ENCODE measurements at places on chromosomes 1 and 21.
A peak's percentile ranks its signal among the peaks of the same experiment; 100 is the strongest.

DNA sequence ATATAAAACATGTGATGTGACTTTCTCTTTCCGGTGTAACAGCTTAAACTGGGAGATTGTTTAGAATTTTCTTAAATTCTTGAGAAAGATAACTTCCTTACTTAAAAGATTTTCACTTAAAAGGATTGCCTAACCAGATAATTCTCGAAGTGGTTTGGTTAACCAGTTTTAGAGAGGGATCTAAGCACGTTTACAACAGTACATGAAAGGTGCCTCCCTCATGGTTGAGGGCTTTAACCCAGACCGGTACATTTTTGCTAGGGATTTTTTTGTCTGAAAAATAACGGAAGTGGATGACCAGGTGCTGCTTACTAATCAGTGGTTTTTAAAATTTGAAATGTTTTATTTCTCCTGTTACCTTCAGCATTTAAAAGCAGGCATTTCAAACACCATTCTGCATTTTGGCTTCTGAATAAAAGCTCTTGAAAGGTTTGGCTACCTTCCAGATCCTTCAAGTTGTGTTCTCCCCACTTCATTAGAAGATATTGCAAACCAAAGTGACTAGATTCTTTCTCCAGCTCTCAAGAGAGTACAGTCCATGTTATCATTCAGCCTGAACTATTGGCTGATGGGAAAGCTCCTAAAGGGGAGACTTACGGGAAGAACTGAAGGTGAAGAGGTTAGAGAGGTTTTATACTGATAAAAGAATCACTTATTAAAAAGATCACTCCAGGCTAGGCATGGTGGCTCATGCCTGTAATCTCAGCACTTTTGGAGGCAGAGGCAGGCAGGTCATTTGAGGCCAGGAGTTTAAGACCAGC, 12.8 kb downstream of the S100PBP start:
- DNase-seq = no peak

DNA sequence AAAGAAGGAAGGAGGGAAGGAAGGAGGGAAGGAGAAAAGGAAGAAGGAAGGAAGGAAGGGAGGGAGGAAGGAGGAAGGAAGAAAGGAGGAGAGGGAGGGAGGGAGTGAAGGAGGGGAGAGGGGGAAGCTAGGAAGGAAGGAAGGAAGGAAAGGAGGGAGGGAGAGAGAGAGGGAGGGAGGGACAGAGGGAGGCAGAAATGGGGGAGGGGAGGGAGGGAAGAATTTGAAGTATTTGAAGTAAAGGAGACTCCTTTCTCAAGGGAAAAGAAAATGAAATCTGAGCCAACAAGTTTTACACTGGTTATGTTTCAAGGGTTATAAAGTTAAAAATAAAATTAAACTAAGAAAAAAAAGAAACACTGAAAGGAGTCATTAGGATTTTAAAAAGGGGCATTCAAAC, 431.4 kb downstream of the BRINP3 start:
- no peak for DNase-seq

- DNase-seq = peak; percentile 56
Observed at GRCh38 chr21:40850071-40850470, 3.1 kb upstream of the DSCAM start.

GRCh38 chr1:240090014-240090413, 1.7 kb upstream of the FMN2 start:
- no peak for DNase-seq

GRCh38 chr1:26119892-26120608, 8.4 kb downstream of the PDIK1L start:
- no peak for DNase-seq

DNA sequence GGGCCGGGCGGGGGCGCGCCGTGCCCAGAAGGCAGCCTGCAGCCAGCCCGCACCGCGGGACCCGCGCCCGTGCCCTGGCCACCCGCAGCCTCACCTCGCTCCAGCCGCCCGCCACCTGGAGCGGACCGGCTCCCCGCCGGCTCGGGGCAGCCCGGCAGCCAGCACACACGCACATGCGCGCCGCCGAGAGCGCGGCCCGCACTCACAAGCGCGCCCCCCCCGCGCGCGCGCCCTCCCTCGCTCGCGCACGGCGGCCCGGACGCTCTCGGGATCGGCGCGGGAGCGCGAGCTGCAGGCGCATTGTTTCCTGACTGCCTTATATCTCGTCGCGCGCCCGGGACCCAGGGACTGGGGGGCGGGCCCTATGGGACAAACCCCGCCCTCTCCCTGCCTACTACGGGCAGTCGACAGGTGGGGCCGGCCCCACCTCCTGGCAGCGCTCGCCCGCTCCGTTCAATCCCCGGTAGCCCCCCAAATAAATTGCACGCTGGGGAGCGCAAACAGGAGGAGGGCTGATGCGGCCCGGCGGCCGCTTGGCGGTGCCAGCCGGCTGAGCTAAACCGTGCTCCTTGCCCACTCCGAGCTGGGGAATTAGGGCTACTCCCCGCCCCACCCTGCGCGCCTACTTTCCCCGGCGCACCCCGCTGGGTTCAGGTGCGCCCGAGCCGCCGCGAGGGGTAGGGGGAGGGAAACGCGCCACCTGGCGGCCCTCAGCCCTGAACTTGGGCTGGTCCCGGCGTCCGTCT, at the start of gene MYCL:
Gene MYCL (minus strand): TSS at position 204 of the 746 bp plus-strand sequence. CDS start 483 bp downstream, outside the sequence.
- DNase-seq = peak; percentile 94

GRCh38 chr1:212782422-212783154, 9.0 kb downstream of the NSL1 start:
- DNase-seq = peak; percentile 72

GRCh38 chr1:37947364-37947763, 511 bp upstream of the INPP5B start:
- no peak for DNase-seq

GRCh38 chr1:9069326-9070100, at the start of gene SLC2A5:
SLC2A5 (minus strand) TSS chr1:9069635; CDS start chr1:9069536, 99 bp downstream.
- peak; percentile 78 for DNase-seq

- no peak for DNase-seq
Observed at GRCh38 chr1:41349361-41350054, 11.7 kb upstream of the FOXO6 start.

DNA sequence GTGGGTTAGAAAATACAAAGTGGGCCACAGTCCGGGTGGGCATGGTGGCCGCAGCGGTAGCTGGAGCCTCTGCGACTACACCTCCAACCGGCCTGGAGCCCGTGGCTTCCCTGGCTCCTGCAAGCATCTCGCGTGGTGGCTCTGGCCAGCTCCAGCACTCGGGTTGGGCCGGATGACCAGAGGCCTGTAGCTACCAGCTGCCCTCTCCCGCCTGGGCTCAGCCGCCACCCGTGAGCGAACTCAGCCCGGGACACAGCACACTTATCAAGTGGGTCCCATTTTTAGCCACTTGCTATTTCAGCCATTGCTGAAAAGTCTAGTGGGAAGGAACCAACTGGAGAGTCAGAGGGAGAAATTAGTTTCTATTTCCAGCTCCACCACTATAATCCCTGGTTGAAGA, 107.7 kb upstream of the CACYBP start:
- DNase-seq = no peak

GRCh38 chr1:204476563-204476962, 18.0 kb downstream of the PIK3C2B start:
- DNase-seq = no peak

GRCh38 chr1:166086113-166086883, 80.5 kb downstream of the FAM78B start:
- no peak for DNase-seq

GRCh38 chr1:228306275-228307217, 98.7 kb downstream of the OBSCN start:
- DNase-seq = peak; percentile 80

DNA sequence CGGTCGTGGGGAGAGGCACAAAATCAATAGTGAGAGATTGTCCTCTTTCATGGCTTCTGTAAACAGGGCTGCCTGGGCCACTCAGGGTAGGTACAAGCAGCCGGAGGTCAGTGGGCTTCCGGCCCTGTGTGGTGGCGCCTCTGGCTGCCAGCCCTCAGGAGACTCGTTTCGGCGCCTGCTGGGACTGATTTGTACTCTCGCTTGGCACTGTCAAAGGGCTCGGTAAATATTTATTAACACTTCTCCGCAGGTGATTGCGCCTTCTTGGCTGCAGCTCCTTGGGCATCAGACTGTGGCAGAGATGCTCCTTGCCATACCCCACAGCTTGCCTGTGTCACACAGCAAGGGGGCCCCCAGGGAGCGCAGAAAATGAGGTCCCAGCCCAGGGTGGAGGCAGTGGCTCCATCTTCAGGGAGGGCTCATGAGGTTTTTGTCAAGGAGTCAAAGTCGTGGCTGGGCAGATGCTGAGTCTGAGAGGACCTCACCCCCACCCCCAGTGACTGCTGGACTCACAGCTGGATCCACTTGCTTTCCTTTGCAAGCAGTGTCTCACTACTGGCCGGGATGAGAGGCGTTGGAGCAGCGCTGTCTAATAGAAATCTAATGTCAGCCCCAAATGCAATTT, 262.5 kb downstream of the GRIK3 start:
- DNase-seq = peak; percentile 26

DNA sequence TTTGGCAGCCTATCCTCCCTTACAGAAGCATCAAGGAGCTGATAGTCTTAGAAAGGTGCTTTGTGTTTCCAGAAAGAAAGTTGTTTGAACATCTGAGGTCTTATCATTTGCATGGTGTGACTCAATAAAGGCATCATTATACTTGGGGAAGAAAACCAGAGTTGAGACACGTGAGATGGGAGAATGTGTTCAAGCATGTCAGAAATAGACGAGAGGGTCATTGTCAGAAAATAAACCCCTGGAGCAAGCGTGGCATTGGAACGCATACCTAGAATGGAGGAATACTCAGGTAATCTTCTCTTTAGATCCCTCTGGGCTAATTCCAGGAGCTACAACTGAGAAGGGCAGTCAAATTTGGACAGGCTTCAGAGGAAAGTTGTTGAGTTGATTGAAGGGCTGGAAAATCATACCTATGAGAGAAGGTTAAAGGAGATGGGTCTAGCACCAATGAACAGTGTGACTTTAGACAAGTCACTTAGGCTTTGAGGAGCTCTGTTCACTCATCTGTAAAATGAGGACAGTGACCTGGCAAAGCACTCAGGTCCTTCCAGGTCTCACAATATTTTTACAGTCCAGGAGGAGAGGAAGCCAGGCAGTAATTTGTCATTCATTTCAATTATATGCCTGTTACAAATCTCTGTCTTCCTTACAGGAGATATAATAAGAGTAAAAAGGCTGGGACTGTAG, 101.3 kb upstream of the C1orf21 start:
- DNase-seq = no peak

- peak; percentile 85 for DNase-seq
Observed at GRCh38 chr1:10969267-10969970, 43.0 kb upstream of the TARDBP start.

GRCh38 chr1:162564762-162565218, 3.3 kb downstream of the UAP1 start:
- no peak for DNase-seq

GRCh38 chr1:220882061-220882891, 3.0 kb downstream of the HLX start:
- DNase-seq = no peak

GRCh38 chr1:179786815-179787685, 44.0 kb downstream of the FAM163A start:
- peak; percentile 5 for DNase-seq

DNA sequence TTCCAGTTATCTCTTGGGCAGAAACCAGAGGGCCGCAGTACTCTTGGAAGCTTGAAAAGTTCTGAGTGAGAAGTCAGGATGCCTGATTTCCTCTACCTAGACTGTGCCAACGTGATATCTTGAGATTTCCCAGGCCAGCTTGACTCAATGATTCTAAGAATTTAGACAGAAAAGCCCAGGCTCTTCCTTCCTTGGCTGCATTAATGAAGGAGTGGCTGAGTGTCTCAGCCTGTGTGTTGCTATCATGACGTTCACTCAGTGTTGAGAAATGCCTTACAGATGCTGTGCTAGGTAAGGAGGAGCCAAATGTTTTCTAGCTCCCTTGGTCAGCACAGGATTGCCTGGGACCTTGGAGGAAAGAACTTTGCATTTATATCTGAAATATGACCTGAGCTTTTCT, 454.1 kb upstream of the USP24 start:
- no peak for DNase-seq

DNA sequence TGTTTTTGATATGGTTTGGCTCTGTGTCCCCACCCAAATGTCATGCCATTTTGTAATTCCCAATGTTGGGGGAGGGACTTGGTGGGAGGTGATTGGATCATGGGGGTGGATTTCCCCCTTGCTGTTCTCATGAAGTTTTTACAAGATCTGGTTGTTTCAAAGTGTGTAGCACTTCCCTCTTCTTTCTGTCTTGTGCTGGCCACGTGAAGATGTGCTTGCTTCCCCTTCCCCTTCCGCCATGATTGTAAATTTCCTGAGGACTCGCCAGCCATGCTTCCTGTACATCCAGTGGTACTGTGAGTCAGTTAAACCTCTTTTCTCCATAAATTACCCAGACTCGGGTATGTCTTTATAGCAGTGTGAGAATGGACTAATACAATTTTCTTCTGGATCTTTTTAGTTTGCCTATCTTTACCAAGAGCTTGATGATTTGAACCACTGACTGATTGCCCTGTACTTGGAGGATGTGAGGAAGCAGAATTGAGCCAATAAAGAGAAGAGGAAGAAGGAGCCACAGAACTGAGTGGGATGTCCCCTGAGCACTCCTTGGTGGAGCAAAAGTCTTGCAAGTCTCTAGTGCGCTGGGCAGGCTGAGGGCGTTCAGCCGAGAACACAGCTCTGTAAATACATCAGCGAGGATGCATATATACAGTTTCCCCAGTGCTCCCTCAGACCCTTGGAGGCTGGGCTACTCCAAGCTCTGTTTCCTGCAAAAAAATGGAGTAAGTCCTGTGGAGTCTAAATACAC, 102.6 kb downstream of the CYYR1 start:
- DNase-seq = no peak

GRCh38 chr1:25484096-25484495, 53.4 kb downstream of the MACO1 start:
- DNase-seq = no peak

Measured in NCI-H2171 treated with DMSO at 0.1 percent for 48 hours (cell line).